ENCODE measurements at places on chromosomes 5 and 9.

GRCh38 chr5:32710550-32711361 is at the start of gene NPR3:
Gene NPR3, plus strand, starts transcription at chr5:32711321. Its CDS starts 456 bp downstream, at chr5:32711777.
- peak; percentile 66 for DNase-seq

GRCh38 chr5:93336330-93337110 is 244.5 kb downstream of the NR2F1-AS1 start:
- DNase-seq, result no peak

- DNase-seq, result no peak
These were observed 11.9 kb upstream of the PLCXD3 start for GRCh38 chr5:41522193-41522786.

GRCh38 chr5:109451146-109451545 is 41.4 kb upstream of the PJA2 start:
- DNase-seq, result no peak

- DNase-seq, result no peak
These were observed 124.3 kb downstream of the MRPS30 start for GRCh38 chr5:44932922-44933585.

- DNase-seq, result no peak
These were observed 211.7 kb upstream of the MVB12B start for GRCh38 chr9:126114850-126115460.

DNA sequence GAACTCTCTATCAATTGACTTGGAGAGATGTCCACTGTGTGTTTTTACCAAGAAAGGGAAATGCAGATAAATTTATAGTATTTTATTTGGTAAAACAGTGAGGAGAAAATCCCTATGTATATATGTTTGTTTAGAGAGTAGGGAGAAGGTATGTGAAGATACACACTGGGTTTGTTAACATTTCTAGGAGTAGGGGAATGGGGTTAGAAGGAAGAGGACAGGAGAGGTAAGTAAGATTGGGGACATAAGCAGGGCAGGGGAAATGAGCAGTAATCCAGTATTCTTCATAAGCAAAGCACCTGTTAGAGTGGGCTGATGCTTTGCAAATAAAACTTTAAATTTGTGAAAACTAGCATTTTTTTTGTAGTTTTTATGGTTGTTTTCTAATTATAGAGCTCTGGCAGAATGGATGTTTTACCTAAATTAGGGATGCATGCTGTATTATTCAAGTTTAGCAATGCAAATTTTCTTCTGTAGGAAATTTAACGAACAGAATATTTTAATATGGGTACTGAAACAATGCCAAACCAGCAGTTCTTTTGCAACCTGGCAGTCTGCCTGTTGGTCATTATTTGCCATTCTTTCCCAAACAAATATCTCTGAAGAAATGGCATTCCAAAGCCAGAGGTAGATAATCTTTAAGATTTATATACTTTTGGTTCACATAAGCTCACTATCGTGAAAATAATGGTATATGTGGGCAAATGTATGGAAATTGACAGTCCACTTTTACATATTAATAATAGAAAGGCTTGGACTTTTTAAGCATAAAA is 19.4 kb upstream of the DCP2 start:
- no peak for DNase-seq

DNA sequence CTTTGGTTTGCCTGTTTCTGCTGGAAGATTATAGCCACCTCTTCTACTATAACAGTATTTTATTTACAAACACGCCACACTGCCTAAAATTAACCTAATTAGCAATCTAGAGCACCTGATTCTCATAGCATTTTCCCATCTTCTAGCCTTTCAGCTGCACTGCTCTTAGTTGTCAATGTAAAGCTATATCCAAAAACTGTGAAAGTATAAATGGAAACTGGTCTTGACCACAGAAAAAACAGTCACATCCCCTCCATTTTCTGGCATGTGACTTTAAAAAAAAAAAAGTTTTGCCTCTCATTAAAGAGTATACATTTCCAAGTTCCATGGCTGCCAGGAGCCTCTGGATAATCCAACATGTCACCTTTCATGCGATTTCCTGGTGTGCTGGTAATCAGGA is 287.8 kb downstream of the DTWD2 start:
- DNase-seq, result no peak

GRCh38 chr5:12805165-12805698 is 901.0 kb upstream of the CTNND2 start:
- DNase-seq, result no peak

DNA sequence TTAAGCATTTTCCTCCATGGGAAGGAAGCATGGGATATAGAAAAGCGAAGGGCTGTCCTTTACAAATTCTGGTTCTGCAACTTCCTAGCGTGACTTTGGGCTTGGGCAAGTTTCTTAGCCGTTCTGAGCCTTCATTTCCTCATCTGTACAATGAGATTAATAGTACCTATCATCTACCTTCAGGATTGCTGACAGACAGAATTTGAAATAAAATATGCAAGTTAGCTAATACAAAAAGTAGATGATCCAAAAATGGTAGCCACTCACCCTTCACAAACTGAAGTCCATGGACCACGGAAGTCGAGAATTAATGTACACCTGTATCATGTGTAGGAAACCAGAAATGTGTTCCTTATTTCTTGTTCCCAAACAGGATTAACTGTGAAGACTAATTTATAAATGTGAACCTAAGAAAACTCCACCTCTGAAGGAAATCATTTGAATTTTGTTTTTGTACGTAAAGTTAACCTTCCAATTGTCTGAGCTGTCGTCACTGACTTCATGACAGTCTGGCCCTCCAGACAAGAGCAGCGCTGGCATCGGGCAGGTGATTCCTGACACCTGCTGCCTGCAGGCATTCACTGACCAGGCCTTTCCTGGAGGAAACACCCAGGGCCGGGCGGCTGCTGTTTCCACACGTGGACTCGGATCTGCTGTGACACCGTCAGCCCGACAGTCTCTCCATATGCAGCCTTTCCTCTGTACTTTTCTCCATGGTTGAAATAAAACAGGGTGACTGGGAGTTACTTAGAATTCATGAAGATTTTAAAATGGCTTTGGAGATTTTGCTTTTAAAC is 63.4 kb downstream of the PSMB7 start:
- DNase-seq, result no peak

DNA sequence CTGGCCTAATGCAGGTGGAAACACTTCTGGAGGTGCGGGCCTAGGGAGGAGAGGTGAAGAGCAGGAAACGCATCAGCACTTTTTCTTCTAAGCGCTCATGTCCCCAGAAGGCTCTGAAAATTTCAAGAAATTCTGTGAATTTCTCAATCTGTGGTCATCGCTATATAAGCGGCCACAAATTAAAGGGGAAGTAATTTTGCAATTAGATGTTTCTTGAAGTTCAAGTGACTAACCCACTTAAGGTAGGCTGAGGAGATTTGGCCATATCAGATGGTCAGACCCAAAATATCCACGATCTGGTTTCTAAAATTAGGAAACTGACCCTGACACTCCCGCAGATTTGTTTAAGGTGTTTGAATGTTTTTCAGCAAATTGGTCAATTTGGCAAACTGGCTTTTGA is 16.6 kb upstream of the HMGCR start:
- DNase-seq, result no peak

GRCh38 chr9:2497666-2498400 is 123.8 kb upstream of the VLDLR start:
- no peak for DNase-seq
